DMS153 (cell line): ENCODE measurements at places on chromosomes 2 and 18.

DNA sequence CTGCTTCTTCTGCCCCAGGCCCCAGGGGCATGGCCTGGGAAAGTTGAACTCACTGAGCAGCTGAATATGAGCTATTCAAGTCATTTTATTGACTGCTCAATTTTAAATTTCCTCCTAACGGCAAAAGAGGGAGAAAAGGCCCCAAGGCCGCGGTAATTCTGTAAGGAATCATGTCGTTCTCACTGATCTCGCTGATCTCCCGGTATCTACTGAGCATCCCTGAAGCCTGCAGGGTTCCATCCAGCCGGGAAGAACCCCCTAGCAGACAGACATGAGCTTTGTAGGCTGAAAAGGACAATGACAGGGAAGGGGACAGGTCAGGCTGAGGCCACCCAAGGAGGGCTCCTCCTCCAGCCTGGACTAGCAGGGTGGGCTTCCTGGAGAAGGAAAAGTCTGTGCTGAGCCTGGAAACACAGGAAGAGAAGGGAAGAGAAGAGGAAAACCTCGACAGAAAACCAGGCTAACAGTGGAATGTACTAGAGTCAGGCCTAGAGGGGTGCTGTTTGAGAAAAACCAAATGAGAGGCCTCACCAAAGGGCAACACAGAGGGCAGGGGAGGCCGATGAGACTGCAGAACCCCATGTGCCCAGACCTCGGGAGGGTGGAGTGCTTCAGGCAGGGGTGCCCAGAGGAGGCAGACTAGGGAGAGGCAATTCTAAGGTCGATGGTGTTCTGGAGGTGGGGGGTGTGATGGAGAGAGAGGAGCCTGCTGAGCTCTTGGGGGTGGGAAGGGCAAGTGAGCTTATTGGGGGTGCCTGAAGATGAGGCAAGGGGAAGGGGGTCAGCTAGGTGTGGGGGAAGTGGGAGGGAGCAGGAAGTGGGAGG is 2.9 kb upstream of the NPPC start:
- DNase-seq = no peak

DNA sequence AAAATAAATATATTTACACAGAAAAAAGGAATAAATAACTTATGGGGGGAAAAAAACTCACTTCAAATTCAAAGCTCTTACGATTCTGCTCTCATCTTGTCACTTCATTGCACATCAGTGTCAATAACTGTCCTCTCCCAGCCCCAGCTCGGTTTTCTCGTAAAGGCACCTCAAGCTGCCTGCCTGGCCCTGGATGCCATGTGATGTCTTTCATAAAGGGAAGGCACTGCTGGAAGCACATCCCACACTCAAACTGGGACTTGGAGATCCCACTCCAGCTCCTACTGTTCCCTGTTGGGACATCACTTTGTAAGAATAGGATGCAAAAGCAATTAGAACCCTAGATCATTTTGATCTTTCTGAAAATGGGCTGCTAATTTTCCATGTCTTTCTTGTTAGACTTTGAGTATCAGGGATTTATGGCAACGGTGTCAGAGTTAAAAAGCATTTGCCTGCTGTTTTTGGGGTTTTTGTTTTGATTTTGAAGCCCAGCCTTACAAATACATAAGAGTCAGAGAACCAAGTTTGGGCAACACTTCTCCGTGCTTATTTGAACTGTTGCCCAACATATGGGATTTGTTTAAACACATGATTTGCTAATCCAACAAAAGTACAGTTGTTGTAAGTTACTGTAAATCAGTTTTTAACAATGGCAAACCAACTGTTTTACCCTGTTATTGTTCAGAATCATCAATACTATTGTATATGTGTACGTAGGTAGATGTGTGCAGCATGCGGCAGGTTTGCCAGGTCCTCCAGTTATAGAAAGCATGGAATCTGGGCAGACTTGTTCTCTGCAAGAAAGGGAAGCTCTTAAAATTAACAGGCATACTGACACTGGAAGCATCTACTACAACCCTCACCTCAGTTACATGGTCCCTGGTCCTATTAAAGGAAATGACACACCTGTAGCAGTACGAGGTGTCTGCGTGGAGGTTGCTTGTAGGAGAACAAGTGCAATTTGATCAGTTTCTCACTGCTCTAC is 20.6 kb downstream of the SERTAD2 start:
- no peak for DNase-seq

GRCh38 chr2:223711596-223712326 is 109.6 kb upstream of the SCG2 start:
- DNase-seq = no peak

DNA sequence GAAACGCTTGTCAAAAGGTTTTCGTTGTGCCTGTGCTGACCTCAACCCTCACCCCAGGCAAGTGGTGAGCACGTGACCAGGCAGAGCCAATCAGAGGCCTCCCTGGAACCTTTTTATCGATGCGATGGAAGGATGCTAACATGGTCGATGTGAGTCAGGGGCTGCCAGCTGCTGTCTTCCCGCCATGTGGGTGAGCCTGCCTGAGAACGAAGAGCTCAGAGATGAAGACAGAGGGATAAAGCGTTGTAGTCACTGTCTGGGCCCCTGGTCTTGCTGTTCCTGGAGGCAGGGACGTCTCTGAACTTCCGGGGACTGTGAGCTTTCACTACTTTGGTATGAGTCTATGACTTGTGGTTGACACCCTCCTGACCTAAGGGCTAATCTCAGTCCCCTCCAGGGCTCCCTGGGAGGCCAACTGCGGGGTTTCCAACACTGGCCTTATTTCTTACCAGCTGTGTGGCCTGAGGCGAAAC is 18.6 kb downstream of the DNMT3A start:
- DNase-seq = no peak
